ENCODE measurements at places on chromosomes 7 and 10. TPM values are rescaled to one million over a fixed set of nuclear protein-coding genes. Genes with fewer than 3 reads are reported as not detected.

- no peak for DNase-seq
Measured at GRCh38 chr7:85119934-85120333, 66.9 kb downstream of the SEMA3D start.

The TRIM73 gene
- total RNA-seq = 1.9 TPM

GRCh38 chr10:127151981-127152699 is 44.3 kb downstream of the INSYN2A start:
- DNase-seq = no peak

- no peak for DNase-seq
Measured at GRCh38 chr10:133451346-133451745, 2.4 kb upstream of the SCART1 start.

The PAX4 gene
- total RNA-seq = not detected

The ABI1 gene
- total RNA-seq = 50.1 TPM

DNA sequence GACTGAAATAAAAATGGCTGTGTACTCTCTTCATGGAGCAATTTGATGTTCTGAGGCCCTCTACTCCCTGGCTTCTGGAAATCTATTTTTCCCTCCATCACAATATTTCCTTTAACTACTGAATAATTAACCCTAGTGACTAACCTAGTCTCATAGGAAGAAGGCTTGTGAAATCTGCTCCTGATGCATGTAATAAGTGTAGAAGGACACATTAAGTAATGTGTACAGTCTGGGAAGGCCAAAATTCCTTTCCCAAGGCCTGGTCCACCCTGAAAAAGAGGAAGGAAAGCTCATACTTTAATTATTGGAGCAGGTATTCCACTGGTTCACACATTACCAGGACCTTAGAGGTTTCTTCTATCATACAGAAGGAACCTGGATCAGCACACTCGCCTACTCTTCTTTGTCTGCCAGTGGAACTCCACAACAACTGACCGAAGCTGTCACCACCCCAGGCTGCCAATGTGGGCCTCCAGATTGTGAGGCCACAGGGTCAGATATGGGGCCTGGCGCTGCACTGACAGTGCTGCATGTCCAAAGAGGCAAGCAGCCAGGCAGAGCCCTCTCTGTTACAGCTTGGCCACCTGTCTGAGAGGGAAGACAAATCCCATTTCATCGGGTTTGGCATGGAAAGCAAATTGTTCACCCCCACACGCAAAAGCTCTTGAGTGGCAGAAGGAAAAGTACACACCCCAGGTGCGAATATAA is 54.4 kb upstream of the FAM133B start:
- DNase-seq = no peak

GRCh38 chr7:17660116-17660515 is 280.2 kb downstream of the SNX13 start:
- no peak for DNase-seq

GRCh38 chr10:117504562-117504961 is 38.0 kb upstream of the EMX2 start:
- no peak for DNase-seq

Data from posterior vena cava (tissue), 2 donors.